ENCODE measurements at places on chromosomes 5 and 9.
A peak's percentile ranks its signal among the peaks of the same experiment; 100 is the strongest.

DNA sequence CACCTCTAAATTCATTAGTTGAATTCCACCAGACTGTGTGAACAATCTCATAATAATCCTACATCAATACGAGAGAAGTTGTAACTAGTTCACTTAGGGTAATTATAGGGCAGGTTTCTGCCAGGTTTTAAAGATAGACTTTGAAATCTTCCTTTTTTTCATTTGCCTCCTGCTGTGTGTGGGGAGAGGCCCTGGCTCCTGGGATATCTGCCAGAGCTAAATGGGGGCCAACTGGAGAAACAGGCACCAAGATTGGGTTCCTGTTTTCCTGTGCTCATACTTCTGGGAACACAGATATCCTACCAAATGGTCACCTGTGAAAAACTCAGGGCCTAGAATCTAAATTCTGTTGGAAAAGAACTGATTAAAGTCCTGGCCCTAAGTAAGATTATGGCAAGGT lies 42.3 kb downstream of the SH3RF2 start:
- no peak for DNase-seq

DNA sequence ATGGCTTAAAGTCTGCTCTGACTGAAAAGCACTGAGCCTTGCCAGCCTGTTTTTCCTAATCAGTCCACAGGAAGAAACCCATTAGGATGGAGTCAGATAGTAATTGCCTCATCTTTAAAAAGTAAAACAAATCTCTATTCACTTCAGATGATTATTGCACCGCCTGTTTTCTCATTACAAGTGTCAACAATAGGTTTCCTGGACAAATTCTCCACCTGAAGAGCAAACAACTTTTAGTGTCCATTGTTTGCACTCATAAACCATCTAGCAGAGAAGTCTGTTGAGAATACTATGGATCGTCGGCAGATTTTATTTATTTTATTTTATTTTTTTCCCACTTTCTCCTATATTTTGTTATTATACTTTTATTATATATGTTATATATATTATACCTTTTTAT lies 20.3 kb downstream of the C5orf63 start:
- no peak for DNase-seq

DNA sequence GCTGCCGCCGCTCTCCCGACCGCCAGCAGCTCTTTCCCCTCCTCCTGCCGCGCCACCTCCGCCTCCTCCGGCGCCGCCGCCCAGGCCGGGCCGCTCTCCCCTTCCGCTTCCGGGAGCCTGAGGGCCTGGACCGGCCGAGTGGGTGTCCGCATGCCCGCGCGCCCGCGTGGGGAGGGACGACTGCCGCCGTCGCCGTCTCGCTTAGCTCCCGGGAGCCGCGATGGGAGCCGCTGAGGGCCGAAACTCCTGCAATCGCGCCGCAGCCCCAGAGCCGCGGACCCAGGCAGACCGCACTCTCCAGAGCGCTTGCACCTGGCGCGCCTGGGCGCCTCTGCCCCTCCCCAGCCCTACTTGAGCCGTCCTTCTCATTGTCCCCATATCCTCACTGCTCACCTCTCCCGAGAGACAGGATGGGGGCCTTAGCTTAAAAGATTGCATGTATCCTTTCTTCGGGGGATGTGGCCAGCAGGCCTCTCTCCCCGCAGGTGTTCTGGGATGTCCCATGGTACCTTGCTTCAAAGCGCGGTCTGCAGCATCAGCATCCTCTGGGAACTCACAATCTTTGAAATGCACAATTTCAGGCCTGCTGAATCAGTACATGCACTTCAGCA lies at the start of gene ZDHHC21:
ZDHHC21 (minus strand) TSS at position 182 of the 611 bp plus-strand sequence. CDS start 19,092 bp downstream, outside the sequence.
- DNase-seq: peak; percentile 32

GRCh38 chr9:96478829-96479371 lies 28.9 kb downstream of the HABP4 start:
- DNase-seq: no peak

GRCh38 chr9:75190762-75191161 lies 102.4 kb downstream of the OSTF1 start:
- no peak for DNase-seq

- no peak for DNase-seq
Measured at GRCh38 chr5:76472335-76473008, 69.4 kb downstream of the IQGAP2 start.

DNA sequence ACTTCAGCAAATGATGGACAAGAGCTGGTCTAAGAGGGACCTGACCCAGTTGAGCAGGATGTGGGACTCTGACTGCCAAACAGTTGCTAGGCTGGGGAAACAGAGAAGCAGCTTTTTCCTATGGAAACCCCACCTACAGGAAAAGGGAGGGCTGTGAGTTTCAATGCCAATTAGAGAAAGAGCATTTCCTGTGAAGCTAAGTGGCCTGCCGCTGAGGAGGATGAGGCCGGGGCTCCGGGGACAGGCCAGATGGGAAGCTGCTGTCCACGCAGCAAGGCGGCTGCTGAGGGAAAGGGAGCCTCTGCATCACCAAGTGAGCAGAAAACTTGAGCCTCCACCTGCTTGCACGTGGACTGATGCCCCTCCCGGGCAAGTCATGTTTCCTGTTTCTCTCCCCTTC lies at the start of gene PCDH12:
PCDH12 (minus strand) TSS at position 90 of the 400 bp plus-strand sequence. CDS start 351 bp downstream, outside the sequence.
- no peak for DNase-seq

- DNase-seq: no peak
Measured at GRCh38 chr5:9557696-9558095, 11.8 kb upstream of the SEMA5A start.

DNA sequence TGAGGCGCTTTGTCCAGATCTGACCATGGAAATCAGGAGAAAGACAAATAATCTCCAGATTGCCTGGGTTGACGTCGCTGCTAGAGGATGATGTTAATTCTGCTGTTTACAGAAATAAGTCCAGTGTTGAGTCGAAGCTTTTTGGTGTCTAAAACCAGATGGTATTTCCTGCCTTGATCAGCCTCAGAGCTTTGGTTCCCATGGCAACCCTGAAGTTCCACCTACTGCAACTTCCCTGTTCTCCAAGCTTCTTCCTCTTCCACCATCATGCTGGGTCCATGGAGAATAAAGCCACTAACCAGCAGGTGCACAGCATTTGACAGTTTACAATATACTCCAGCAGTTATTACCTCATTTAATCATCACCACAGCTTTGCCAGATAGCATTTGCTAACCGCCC lies 18.0 kb upstream of the GABBR2 start:
- no peak for DNase-seq

- DNase-seq: no peak
Measured at GRCh38 chr5:156587012-156587411, 260.0 kb downstream of the SGCD start.

DNA sequence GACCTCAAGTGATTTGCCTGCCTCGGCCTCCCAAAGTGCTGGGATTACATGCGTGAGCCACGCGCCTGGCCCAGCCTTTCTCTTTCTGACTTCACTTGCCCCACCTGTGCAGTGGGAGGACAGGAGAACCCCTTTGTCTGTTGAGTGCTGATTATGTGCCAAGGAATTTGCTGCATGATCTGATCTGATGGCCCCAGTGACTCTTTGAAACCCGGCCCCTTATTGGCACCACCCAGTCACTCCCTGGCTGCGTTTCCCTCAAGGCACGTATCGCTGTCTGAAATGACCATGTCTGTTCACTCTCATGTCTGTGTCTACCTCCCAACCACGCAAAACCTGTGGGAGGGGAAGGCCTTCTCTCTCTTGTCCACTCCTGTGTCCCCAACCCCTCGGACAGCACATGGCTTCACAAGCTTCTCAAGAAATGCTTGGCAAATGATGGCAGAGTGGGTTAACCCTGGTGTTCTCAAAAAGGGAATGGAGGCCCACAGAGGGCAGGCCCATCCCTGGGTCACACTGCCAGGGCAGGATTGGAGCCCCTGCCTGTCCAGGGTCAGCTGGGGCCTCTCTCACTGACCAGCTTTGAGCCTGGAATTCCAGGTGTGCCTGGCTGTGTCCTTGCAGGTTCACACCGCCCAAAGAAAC lies 21.9 kb downstream of the NEK6 start:
- no peak for DNase-seq

Data from activated CD4-positive, alpha-beta T cell treated with anti-CD3 and anti-CD28 coated beads, Interleukin-2, amount 50 U/mL, for 24 hours (primary cell).